Adrenal gland (tissue), 19 donors: ENCODE measurements at places on chromosomes 12 and 14. TPM values are rescaled to one million over a fixed set of nuclear protein-coding genes. Genes with fewer than 3 reads are reported as not detected.

DNA sequence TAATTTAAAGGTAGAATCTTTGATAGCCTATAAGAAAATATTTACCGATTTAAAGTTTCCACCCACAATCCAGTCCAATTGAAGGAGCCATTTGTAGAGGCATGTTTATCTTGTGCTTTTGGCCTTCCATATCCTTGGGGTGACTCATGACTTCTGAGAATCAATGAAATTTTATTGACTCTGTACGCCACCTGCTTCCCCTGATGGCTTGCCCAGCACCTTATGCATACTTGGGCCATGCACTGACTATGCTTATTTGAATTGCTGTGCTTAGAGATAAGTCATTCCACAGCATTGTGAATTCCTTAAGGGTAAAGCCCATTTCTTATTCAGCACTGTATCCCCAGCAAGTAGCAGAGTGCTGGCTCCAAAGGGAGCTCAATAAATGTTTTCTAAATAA lies 954.8 kb upstream of the SEL1L start:
- H3K4me3 ChIP-seq: no peak overlapping the region
- no peak overlapping the region for H3K27ac ChIP-seq
- H3K36me3 ChIP-seq: no peaks in the 10 kb centered on the region
- H3K4me1 ChIP-seq: no peaks in the 10 kb centered on the region
- H3K27me3 ChIP-seq: no peaks in the 10 kb centered on the region

DNA sequence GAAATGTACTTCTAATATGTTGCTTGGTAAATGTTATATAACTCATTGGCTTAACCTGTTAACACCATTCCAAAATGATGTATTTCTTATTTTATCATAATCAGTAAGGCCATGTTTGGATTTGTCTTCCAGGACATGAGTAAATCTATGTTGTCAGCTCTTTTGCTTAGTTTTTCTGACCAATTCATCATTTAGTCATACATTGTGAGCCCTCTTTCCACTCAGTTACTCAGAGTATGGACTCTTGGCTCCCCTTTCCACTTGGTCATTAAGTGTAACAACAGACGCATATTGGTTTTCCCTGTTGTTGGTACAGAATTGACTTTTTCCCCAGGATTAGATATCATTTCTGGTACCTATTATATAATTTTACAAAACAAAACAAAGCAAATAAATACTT lies 9.0 kb upstream of the CLEC4D start:
- H3K36me3 ChIP-seq: no peaks in the 10 kb centered on the region
- H3K4me3 ChIP-seq: no peak overlapping the region
- H3K27me3 ChIP-seq: no peaks in the 10 kb centered on the region
- no peak for DNase-seq
- no peak overlapping the region for H3K27ac ChIP-seq

GRCh38 chr12:98456576-98457573 lies 58.5 kb upstream of the TMPO start:
- no peaks in the 10 kb centered on the region for H3K27me3 ChIP-seq
- H3K27ac ChIP-seq: peak overlapping the region; percentile 64
- H3K4me1 ChIP-seq: no peaks in the 10 kb centered on the region
- H3K4me3 ChIP-seq: no peak overlapping the region
- no peaks in the 10 kb centered on the region for H3K36me3 ChIP-seq

GRCh38 chr14:59292921-59293534 lies 104.6 kb downstream of the DAAM1 start:
- no peaks in the 10 kb centered on the region for H3K36me3 ChIP-seq
- no peak overlapping the region for H3K27ac ChIP-seq
- no peak for DNase-seq

GRCh38 chr14:24630872-24631477 lies 3.0 kb downstream of the GZMB start:
- no peaks in the 10 kb centered on the region for H3K27me3 ChIP-seq
- H3K27ac ChIP-seq: no peak overlapping the region
- no peaks in the 10 kb centered on the region for H3K4me1 ChIP-seq
- no peaks in the 10 kb centered on the region for H3K36me3 ChIP-seq
- H3K4me3 ChIP-seq: no peak overlapping the region

GRCh38 chr12:52221070-52221781 lies 11.8 kb upstream of the KRT7 start:
- H3K4me1 ChIP-seq: no peaks in the 10 kb centered on the region
- no peak overlapping the region for H3K27ac ChIP-seq
- DNase-seq: no peak
- no peak overlapping the region for H3K4me3 ChIP-seq
- no peaks in the 10 kb centered on the region for H3K36me3 ChIP-seq

- H3K27ac ChIP-seq: no peak overlapping the region
- no peaks in the 10 kb centered on the region for H3K36me3 ChIP-seq
- peaks cover 20% of the 10 kb centered on the region for H3K4me1 ChIP-seq
- no peak overlapping the region for H3K4me3 ChIP-seq
- DNase-seq: no peak
Observed at GRCh38 chr14:93952829-93953228, 23.5 kb downstream of the ASB2 start.

DNA sequence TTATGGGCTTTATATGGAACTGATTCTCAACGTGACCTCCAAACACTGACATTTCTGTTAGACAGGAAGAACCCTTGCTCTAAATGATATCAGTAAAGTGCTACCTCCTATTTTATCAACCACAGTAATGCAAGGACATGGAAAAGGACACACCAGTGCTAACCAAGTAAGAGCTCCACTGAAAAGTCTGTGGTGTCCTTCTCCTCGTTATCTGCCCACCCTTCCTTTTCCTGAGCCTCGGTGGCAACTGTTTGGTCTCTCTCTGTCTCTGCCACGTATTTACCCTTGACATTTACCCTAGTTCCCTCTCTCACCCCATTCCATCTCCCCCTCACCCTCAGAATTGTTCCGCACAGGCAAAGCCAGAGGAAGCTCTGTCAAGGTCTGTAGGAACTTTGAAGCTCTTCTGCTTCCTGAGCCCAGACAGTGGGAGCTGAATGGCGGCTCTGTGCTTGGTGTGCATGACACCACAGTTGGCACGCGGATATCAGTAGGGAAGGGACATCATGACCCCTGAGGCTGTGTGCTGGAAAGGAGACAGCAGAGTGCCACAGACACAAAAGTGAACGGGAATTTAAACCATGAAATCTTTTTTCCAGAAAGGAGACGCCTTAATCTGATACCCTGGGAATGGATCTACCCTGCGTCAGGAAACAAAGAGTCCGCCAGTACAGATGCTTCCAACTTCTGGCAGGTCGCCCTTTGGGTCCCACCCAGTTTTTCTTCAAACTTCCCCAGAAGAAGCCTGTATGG lies 50.8 kb downstream of the NTN4 start:
- peaks cover 22% of the 10 kb centered on the region for H3K4me1 ChIP-seq
- no peak overlapping the region for H3K4me3 ChIP-seq
- H3K36me3 ChIP-seq: no peaks in the 10 kb centered on the region
- H3K27me3 ChIP-seq: no peaks in the 10 kb centered on the region
- peak overlapping the region; percentile 71 for H3K27ac ChIP-seq

DNA sequence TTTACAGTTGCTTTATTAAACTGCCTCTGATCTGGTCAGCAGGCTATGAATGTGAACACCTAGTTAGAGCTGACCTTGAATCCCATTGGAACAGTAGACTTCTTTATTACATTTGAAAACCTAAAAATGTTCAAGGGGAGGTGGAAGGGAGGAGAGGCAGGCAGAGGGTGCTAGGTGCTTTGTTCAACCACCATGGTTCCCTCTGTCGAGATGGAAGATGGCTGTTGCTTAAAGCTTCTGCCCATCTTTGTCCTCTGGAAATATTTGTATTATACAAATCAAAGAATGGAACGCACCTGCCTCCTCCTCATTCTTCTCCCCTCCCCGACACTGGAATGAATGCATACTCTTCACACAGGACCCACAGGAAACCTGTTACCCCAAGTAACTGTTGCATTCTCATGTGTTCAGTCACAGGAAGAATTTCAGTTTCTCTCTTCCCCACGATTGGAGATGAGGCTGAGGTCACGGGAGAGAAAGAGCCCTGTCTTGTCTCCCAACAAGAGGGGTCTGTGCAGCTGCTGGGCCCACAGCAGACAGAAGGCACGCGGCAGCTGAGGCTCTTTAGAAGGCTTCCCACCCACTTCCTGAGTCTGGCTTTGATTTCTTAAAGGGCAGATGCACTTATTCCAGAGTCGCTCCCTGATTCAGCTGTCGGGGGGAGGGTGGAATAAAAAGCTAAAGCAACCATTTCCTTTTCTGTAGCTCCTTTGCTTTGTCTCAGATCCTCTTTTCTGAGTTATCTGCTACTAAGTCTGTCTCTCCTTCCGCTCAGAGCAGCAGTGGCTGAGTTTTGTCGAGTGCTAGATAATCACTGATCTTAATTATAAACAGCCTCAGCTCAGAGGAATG lies 217.9 kb upstream of the BTG1 start:
- H3K36me3 ChIP-seq: no peaks in the 10 kb centered on the region
- H3K4me3 ChIP-seq: no peak overlapping the region
- no peaks in the 10 kb centered on the region for H3K27me3 ChIP-seq
- peak; percentile 26 for DNase-seq

GRCh38 chr14:74763803-74764531 lies 851 bp downstream of the YLPM1 start:
- H3K4me1 ChIP-seq: peaks cover 46% of the 10 kb centered on the region
- H3K36me3 ChIP-seq: no peaks in the 10 kb centered on the region
- peak overlapping the region; percentile 89 for H3K27ac ChIP-seq
- no peaks in the 10 kb centered on the region for H3K27me3 ChIP-seq
- peak; percentile 23 for DNase-seq

DNA sequence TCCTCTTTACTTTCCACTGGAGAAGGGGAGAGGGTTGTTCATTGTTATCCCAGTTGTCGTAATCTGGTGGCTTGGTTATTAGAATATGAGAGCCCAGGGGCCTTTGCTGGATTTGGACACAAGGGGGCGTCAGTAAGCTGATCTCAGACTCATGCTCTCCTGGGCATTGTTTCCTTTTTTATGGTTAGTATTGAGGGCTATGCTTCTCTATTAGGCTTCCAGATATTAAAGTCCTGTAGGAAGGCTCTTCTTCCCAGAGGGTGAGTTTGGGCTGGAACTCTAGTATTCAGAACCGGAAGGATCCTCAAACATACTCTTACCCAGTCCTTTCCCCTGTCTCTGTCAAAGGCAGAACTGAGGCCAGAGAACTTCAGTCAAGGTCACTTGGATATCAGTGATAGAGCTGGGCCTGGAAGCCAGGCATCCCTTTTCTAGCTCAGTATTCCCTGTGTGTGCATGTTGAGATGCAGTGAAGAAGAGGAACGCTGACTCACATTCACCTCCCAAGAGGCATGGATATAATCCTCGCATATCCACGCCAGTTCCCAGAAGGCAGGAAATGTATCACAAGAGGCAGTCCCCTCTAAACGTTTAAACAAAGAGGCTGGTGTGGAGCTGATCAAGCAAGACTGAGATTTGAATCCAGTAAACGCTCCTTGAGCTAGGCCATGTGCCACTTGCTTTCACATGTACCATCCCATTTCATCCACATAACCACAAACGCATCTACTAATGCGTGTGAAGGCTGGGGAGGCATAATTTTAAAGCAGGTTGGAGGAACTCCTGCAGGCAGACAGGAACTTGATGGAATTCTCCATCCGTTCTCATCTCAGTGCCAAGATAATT lies 41.6 kb downstream of the UBE3B start:
- DNase-seq: peak; percentile 85
- H3K4me3 ChIP-seq: no peak overlapping the region
- H3K36me3 ChIP-seq: no peaks in the 10 kb centered on the region
- H3K27ac ChIP-seq: peak overlapping the region; percentile 46
- H3K27me3 ChIP-seq: no peaks in the 10 kb centered on the region

DNA sequence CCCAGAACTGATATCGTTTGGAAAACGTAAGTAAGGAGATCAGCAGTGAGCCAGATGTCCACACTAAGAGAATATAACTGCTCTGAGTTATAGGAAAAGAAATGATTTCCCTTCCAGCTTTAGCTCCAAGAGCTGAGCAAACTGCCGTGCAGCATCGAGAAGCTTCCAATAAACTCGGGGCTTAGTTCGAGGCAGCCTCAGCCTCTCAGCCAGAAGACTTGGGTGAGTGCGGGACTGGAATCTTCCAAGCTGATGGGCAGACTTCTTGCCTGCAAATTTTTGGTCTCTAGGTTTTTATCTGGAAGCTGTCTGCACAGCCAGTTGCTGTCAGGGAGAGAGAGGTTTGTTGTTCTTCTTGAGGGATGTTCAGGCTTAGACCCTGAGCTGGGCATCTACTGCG lies 196.1 kb downstream of the PHETA1 start:
- no peak for DNase-seq
- H3K4me3 ChIP-seq: no peak overlapping the region
- H3K27me3 ChIP-seq: peaks cover 6% of the 10 kb centered on the region
- no peaks in the 10 kb centered on the region for H3K36me3 ChIP-seq
- no peaks in the 10 kb centered on the region for H3K4me1 ChIP-seq

DNA sequence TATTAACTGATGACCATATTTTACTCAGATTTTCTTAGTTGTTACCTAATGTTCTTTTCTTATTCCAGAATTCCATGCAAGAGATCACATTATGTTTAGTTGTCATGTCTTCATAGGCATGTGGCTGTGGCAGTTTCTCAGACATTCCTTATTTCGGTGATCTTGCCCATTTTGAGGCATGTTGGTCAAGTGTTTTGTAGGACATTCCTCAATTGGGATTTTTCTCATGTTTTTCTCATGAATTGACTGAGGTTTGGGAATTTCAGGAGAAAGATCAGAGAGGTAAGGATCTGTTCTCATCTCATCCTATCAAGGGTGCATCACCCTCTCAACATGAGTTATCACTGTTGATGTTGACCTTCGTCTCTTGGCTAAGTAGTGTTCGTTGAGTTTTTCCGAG lies 81.3 kb downstream of the CHST11 start:
- DNase-seq: no peak
- H3K36me3 ChIP-seq: no peaks in the 10 kb centered on the region
- H3K4me3 ChIP-seq: no peak overlapping the region
- H3K4me1 ChIP-seq: peaks cover 31% of the 10 kb centered on the region
- no peak overlapping the region for H3K27ac ChIP-seq

GRCh38 chr14:54498579-54498978 lies 9.8 kb upstream of the GMFB start:
- H3K36me3 ChIP-seq: no peaks in the 10 kb centered on the region
- no peaks in the 10 kb centered on the region for H3K4me1 ChIP-seq
- H3K27me3 ChIP-seq: no peaks in the 10 kb centered on the region
- no peak overlapping the region for H3K4me3 ChIP-seq

GRCh38 chr12:32896432-32897280 lies at the start of gene PKP2:
PKP2 (minus strand) TSS chr12:32896777; CDS start chr12:32896731, 46 bp downstream.
- H3K27ac ChIP-seq: no peak within 1 kb of the TSS
- peak; percentile 39 for DNase-seq
- peak within 1 kb of the TSS; percentile 83 for H3K4me3 ChIP-seq
- peaks cover 9% of the 10 kb centered on the region for H3K4me1 ChIP-seq
- peaks cover 6% of the 10 kb centered on the region for H3K27me3 ChIP-seq

GRCh38 chr12:38689704-38690103 lies 215.7 kb downstream of the CPNE8 start:
- no peak overlapping the region for H3K4me3 ChIP-seq
- no peak for DNase-seq
- no peak overlapping the region for H3K27ac ChIP-seq
- no peaks in the 10 kb centered on the region for H3K36me3 ChIP-seq
- no peaks in the 10 kb centered on the region for H3K4me1 ChIP-seq

The CARMIL3 gene
- total RNA-seq: 1.1 TPM

The CPNE6 gene
- total RNA-seq: 0.97 TPM

The PRIMA1 gene
- total RNA-seq: 0.47 TPM

The RERG gene
- total RNA-seq: 45.4 TPM

The GLIPR1L1 gene
- total RNA-seq: not detected

The KRT72 gene
- not detected for total RNA-seq

The A2M gene
- total RNA-seq: 414 TPM

The NEK9 gene
- total RNA-seq: 128 TPM

The YY1 gene
- 53.7 TPM for total RNA-seq

The DENND5B gene
- 27.4 TPM for total RNA-seq

The RIMBP2 gene
- 7.3 TPM for total RNA-seq
